ENCODE measurements at places on chromosomes 1 and 21. TPM values are rescaled to one million over a fixed set of nuclear protein-coding genes. Genes with fewer than 3 reads are reported as not detected.

DNA sequence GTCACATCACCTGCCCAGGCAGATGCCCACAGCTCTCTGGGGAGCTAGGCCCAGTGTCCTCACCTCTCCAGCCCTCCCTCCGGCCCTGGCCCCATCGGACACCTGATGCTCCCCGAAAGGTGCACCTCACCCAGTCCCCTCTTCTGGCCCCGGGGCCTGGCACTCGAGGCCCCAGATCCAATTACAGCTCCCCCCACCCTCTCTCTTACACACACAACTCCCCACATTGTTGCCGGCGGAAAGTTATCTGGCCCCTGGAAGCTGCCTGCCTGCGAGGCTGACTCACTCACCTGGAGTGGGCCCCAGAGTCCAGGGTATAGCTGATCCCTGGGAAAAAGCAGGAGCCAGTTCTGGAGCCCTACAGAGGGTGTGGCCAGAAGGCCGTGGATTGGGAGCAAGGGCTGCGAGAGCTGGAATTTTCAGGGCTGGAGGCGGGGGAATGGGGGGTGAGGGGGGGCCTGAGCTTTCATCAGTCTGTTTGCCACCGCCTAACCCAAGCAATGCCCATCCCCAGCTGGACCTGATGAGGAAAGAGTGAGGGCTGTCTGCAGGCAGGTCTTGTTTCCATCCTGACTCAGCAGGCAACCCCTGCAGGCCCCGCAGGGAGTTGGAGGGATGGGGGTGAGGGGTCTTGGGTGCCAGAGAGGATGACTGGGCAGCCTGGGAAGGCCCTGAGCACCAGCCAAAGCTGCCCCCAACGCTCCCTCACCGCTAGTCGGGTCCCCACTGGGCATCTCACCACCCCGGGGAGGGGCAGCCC lies 948 bp downstream of the FBXO2 start:
- no peak for DNase-seq
- peak overlapping the region; percentile 80 for H3K4me3 ChIP-seq
- H3K27ac ChIP-seq, result peak overlapping the region; percentile 16
- peaks cover 27% of the 10 kb centered on the region for H3K4me1 ChIP-seq
- H3K27me3 ChIP-seq, result no peaks in the 10 kb centered on the region

GRCh38 chr1:215146240-215146975 lies 63.9 kb downstream of the KCNK2 start:
- no peak for DNase-seq
- no peaks in the 10 kb centered on the region for H3K4me1 ChIP-seq

- no peaks in the 10 kb centered on the region for H3K27me3 ChIP-seq
- DNase-seq, result no peak
- no peak overlapping the region for H3K27ac ChIP-seq
- no peaks in the 10 kb centered on the region for H3K4me1 ChIP-seq
- no peak overlapping the region for H3K4me3 ChIP-seq
Measured at GRCh38 chr1:222923506-222923905, 108.7 kb downstream of the DISP1 start.

DNA sequence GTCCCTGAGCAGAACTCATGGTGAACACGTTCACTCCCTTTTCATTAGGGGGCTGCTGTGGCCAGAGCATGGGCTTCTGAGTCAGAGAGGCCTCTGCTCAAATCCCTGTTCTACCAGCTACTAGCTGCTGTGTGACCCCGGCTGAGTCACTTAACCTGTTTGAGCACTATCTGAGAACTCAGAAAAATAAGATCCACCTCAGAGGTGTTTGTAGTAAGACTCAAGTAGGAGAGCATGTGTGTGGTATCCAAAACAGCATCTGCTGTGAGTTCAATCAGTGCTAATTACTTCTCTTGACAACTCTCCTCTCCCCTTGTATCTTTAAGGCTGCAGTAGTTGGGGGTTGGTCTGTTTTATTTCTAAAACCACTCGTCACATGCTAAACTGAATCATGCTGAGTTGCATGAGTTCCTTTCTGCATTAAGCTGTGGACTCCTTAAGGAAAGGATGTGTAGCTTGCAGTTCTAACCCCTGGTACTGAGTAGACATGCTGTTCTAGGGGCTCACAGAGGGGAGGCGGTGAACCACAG lies 39.7 kb upstream of the JUN start:
- DNase-seq, result no peak
- no peak overlapping the region for H3K4me3 ChIP-seq
- peaks cover 9% of the 10 kb centered on the region for H3K4me1 ChIP-seq
- H3K27me3 ChIP-seq, result no peaks in the 10 kb centered on the region

GNPAT gene
- polyA plus RNA-seq, result 30.7 TPM

DNA sequence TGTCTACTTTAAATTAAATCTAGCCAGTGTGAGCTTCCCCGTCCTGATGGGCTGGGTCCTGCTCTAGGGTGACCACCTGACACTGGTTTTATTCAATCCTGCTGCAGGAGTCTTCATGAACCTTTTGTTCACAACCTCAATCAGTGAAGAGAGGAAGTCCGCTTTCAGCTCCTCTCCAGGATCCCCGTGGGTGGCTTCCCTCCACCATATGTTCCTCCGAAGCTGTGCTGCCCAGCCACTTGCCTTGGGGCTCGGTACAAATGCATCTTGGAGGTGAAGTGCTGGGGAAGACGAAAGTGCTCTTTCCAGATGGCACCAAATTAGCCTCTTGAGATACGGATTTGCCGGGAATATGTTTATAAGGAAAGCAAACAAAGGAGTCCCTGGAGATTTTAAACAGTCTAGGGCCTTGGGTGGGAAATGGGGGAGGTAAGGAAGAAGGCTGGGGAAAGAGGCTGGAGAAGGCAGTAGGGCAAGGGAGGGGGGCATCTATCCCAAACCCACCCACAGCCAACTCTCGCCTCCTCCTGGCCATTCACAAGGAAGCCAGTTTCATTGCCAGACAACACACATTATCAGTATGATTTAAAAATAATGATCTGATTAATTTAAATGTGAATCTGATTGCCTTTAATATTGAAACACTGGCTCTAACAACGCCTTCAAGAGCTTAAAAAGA lies 430.8 kb downstream of the DISC1 start:
- no peak overlapping the region for H3K4me3 ChIP-seq
- H3K27me3 ChIP-seq, result peaks cover 4% of the 10 kb centered on the region
- H3K36me3 ChIP-seq, result no peaks in the 10 kb centered on the region
- no peak overlapping the region for H3K27ac ChIP-seq

PAFAH2 gene
- polyA plus RNA-seq, result 7.3 TPM

DNA sequence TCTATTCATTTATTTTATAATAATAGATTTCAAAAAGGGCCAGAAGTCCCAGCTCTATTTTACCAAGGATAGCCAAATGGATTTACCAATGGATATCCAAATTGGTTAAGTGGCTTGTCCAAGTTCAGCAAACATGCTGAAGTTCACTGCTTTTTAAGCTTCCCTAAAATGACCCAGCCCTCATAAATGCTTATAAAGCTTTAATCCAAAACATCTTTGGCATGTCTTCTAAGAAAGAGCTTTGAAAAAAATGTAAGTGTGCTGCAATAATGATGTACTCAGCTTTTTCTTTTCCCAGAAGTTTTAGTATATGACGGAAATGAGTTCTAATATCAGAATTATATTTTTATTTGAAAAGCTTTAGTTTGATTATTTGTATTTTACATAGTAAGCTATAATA lies 451.5 kb upstream of the ADAMTS5 start:
- no peaks in the 10 kb centered on the region for H3K4me1 ChIP-seq
- no peaks in the 10 kb centered on the region for H3K36me3 ChIP-seq
- H3K27ac ChIP-seq, result no peak overlapping the region
- no peaks in the 10 kb centered on the region for H3K27me3 ChIP-seq

- peak overlapping the region; percentile 59 for H3K4me3 ChIP-seq
- H3K36me3 ChIP-seq, result no peaks in the 10 kb centered on the region
- H3K27ac ChIP-seq, result peak overlapping the region; percentile 65
- no peak for DNase-seq
- peaks cover 45% of the 10 kb centered on the region for H3K4me1 ChIP-seq
Measured at GRCh38 chr1:24932725-24933294, 2.7 kb upstream of the RUNX3 start.

RAB42 gene
- polyA plus RNA-seq, result not detected

DNA sequence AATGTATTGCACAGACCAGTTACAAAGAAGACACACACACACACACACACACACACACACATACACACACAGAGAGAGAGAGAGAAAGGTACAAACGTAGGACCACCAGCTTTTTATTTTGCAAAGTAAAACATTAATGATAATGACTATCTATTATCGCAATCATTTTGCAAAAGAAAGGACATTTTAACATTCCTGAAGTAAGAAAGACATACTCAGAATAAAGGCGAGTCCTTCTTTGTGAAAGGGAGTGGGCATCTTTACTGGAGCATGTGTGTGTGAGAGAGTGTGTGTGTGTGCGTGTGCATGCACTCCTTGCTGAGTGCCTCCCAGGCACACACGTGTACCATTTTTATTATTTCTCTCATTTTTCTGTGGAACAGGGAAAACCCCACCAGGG lies 28.4 kb downstream of the PPFIA4 start:
- H3K4me3 ChIP-seq, result no peak overlapping the region
- no peak for DNase-seq
- peaks cover 15% of the 10 kb centered on the region for H3K27me3 ChIP-seq
- no peak overlapping the region for H3K27ac ChIP-seq
- peaks cover under 1% of the 10 kb centered on the region for H3K4me1 ChIP-seq

CHRM3 gene
- not detected for polyA plus RNA-seq

DNA sequence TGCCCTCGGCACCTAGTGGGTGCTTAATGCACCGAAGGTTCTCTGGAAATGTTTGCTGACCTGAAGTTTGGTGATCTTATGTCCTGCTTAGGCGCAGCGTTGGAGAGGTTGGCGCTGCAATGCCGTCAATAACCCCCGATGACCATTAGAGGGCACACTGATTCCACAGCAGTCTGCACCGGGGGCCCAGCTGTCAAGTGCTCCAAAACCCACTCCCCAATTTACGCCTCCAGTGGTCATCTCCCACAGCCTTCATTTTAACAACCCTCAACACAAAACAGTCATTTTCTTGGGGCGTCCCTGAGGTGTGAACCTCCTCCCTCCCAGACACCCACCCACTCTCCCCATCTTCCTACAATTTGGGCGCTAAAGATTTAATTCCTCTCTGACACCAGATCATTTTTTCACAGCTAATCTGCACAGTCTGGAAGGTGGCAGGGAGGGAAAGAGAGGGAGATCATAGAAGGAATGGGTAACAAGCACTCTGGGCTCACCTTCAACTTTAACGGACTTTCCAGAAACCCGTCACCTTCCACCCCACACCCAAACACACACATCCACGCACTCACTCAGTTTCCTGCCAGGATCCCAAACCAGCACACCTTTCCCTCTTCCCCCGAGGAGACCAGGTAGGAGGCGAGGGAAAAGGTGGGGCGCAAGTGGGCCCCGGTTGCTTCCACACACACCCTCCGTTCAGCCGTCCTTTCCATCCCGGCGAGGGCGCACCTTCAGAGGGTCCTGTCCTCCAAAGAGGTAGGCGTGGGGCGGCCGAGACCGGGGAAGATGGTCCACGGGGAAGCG lies 570 bp upstream of the NPR1 start:
- H3K4me1 ChIP-seq, result peaks cover 28% of the 10 kb centered on the region
- H3K27ac ChIP-seq, result no peak overlapping the region
- H3K27me3 ChIP-seq, result peaks cover 43% of the 10 kb centered on the region

DNA sequence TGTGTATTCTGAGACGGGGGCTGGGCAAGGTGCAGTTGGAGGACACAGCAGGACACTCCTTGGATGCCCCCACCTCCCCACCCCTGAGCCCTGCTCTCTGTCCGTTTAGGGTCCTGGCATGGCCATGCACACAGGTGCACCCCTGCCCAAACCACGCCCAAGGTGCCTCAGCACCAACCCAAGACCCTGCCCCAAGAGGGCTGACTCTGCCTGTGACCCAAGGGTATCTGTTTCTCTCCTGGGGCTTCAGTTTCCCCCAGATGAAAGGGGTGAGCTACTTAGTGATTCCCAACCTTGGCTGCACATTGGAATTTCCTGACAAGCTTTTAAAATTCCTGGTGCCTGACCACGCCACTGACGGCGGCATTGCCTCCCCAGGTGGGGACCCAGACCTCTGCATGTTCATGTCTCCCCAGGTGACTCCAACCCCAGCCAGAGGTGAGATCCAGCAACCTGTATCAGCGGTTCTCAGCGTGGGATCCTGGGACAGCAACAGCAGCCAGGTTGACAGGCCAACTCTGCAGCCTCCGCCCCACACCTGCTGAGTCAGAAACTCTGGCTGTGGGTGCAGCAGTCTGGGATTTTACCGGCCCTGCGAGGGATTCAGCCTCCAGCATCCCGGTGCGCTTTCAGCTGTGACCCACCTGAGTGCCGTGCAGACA lies 483.4 kb downstream of the NPHP4 start:
- H3K27ac ChIP-seq, result no peak overlapping the region
- no peaks in the 10 kb centered on the region for H3K4me1 ChIP-seq
- no peaks in the 10 kb centered on the region for H3K36me3 ChIP-seq
- peaks cover 13% of the 10 kb centered on the region for H3K27me3 ChIP-seq
- DNase-seq, result no peak

TFF1 gene
- polyA plus RNA-seq, result not detected

Data from naive B cell (primary cell).